ENCODE measurements at places on chromosomes 6 and 20.

DNA sequence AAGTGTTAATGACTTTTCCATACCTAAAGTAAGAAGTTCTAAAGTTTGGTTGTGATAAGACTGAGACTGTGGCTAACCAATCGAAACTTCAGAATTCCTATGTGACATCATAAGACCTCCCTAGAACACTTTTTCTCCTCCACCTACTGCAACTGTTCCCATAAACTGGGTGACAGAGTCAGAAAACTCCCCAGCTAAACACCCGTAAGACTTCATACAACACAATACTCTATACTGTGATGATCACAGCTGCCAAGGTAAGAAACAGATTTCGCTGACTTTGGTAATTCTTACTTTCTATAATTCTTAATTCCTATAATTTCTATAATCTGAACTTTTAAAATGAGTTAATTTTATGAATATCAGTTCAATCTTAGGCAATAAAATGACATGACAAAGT lies at the start of gene PLN:
TSS of gene PLN (plus strand) at position 161 of the 400 bp plus-strand sequence. CDS start 10,626 bp downstream, outside the sequence.
- no peak for DNase-seq

DNA sequence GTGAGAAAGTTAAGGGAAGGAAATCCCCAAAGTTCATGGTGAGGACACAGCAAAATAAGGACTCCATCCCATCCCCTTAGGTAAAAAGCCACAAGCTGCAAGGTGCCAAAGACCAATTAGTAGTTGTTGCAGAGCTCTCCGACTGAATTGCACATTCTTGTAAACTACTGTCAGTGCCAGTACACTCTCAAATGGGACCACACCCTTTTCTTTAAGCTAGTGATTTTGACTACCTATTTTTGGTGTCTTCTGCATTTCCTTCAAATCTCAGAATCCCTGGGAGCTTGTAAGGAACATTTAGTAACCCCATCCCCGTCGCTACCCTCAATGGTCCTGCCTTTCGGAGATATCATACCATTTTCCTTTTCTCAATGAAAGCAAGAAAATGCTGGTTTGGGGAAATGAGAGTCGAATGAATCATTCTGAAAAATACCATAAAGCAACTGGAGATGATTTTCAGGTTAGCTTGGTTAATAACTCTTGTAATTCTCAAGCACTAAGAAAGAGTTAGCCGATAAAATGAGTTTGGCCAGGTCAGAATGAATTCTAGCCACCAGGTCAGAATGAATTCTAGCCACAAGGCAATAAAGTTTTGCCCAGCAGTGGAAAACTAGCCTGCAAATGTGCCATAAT lies 5.2 kb upstream of the HMGN3 start:
- DNase-seq = no peak

GRCh38 chr6:92428448-92428847 lies 990.9 kb downstream of the EPHA7 start:
- DNase-seq = no peak

- DNase-seq = no peak
Measured at GRCh38 chr6:29510202-29510601, 22.4 kb upstream of the MAS1L start.

GRCh38 chr6:29759457-29759856 lies 36.2 kb downstream of the HLA-F start:
- no peak for DNase-seq

- DNase-seq = no peak
Measured at GRCh38 chr6:39471954-39472659, 149.6 kb upstream of the KCNK16 start.

- DNase-seq = no peak
Measured at GRCh38 chr6:52667572-52667971, 3.3 kb upstream of the TMEM14A start.

GRCh38 chr20:23646106-23646873 lies 8.5 kb upstream of the CST3 start:
- DNase-seq = no peak

- no peak for DNase-seq
Measured at GRCh38 chr6:6058054-6058444, 51.3 kb upstream of the NRN1 start.

DNA sequence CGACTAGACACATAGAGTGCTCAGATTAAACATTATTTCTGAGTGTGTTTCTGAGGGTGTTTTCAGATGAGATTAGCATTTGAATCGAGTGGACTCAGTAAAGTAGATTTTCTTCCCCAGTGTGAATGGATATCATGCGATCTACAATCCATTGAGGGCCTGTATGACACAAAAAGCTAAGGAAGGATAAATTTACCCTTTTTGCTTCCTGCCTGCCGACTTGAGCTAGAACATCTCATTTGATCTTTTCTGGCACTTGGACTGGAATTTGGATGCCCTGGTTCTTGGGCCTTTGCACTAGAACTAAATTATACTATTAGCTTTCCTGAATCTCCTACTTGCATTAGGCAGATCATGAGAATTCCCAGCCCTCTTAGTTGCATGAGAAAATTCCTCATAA lies 675.8 kb downstream of the DOK5 start:
- peak; percentile 10 for DNase-seq

GRCh38 chr6:74891349-74891831 lies 314.5 kb downstream of the COL12A1 start:
- no peak for DNase-seq

DNA sequence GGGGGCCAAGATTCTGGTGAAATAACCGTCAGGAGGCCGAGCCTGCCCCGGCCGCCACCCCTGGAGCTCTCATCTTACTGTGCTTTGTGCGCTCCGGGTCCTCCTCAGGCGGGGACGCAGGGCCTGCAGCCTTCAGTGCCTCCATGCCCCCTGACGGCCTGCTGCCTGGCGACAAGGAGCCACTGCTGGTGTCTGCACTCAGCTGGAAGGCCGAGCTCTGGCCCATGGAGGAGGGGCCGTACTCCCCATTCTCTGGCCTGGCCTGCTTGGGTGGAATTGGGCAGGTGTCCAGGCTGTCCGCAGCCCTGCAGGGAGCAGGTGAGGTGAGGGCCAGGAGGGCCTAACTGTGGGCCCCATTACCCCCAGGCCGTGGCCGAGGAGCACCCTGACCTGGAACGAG lies 5.3 kb downstream of the ZNF512B start:
- no peak for DNase-seq

- DNase-seq = no peak
Measured at GRCh38 chr20:12837646-12838045, 171.1 kb upstream of the SPTLC3 start.

GRCh38 chr20:47221036-47221625 lies 135.4 kb downstream of the ZMYND8 start:
- DNase-seq = no peak

DNA sequence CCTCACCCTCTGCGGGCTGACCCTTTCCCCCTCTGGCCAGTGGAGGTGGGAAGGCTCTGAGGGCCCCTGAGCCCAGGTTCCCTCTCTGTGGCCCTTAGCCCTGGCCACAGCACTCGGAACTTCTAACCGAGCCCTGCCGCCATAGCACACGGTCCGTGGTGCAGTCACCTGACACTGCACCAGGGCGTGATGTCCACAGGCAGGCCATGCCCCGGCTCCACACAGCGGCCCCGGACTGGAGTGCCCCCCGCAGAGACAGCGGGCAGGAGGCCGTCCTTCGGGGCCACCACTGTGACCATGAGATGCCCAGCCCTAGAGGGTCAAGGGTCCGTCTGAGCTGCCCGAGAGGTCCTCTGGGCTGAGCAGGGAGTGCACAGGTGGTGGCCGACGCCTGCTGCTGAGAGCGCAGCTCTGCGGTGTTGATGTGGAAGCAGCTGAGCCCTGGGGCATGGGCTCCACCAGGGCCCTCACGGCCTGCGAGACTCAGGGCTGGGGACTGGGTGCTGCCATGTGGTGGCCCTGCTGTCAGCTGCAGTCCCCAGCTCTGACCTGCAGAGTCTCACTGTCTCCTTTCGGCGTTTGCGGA lies 11.2 kb upstream of the BHLHE23 start:
- no peak for DNase-seq

DNA sequence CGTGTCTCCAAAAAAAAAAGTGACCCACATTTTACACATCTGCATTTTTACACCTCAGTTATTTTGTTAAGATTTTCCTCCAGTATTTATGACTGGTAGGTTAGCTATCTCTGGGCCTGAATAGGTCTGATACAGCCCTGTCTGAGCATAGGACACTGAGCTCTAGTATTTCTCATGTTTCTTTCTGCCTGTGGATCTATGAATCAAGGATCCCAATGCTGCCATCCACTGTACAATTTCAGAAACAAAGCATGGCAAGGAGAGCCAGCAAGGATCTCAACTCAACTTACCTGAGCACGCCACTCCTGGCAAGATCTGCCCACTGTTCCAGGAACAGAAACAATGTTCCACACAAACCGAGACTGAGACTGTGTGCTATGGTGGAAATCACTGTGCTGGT lies 36.4 kb upstream of the ENPP5 start:
- DNase-seq = no peak

DNA sequence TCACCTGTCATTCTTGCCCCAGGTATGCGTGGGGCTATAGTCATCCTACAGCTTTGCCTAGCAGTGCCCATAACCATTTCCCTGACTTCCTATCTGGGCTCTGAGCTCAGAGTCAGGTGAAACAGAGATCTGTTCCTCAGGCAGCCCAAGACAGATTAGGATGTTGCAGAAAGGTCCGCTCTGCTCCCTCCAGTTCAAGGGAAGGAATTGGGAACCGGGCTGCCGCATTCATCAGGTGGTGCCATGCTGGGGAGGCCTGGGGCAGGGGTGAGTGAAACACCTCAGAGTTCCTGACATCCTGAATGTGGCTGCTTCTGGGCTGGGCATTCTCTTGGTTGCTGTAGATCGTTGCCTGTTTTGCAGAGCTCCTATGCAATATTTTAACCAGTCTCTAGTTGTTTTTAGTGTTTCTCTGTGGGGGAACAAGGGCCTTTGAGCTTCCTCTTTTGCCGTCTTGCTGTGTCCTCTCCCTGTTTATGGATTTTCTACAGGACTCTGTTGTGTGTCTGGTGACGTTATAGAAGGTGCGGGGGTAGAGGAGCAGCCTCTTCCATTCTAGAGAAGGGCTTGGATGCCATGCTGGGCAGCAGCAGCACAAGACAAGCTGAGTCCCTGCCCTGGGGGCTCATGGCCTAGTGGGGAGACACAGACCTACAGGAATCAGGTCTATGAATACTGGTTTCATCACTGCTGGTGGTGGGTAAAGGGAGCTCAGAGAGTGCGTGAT lies 9.2 kb downstream of the ENTPD6 start:
- no peak for DNase-seq

GRCh38 chr20:9078826-9079731 lies 10.2 kb downstream of the PLCB4 start:
- DNase-seq = no peak

GRCh38 chr6:4607793-4608192 lies 168.4 kb upstream of the CDYL start:
- DNase-seq = peak; percentile 22

- DNase-seq = no peak
Measured at GRCh38 chr6:160044687-160045086, 75.8 kb downstream of the IGF2R start.

GRCh38 chr6:33958526-33959328 lies 154.9 kb upstream of the MLN start:
- no peak for DNase-seq

- no peak for DNase-seq
Measured at GRCh38 chr20:42461965-42462593, 727.6 kb downstream of the PTPRT start.

- peak; percentile 77 for DNase-seq
Measured at GRCh38 chr20:24873025-24873620, 75.9 kb upstream of the CST7 start.

DNA sequence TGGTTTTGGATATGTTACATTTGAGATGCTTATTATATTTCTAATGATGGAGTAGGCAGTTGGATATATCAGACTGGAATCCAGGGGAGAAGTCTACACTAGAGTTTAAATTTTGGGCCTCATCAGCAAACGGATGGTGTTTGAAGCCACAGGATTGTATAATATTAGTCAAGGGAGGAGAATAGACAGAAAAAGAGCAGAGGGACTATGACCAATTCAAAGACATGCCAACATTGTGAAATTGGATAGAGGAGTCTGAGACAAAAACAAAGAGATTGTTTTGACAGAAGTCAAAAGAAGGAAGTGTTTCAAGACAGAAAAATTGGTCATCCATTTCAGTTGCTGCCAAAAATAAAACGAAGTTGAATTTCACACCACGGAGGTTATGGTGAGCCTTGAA lies 66.5 kb downstream of the NOX3 start:
- no peak for DNase-seq

GRCh38 chr20:25532971-25533391 lies 52.4 kb downstream of the NINL start:
- peak; percentile 50 for DNase-seq

- no peak for DNase-seq
Measured at GRCh38 chr6:83574783-83575182, 62.4 kb downstream of the PRSS35 start.

GRCh38 chr6:1960486-1961142 lies 284.8 kb downstream of the GMDS start:
- no peak for DNase-seq

GRCh38 chr6:52500238-52501129 lies 76.4 kb downstream of the TRAM2 start:
- no peak for DNase-seq

DNA sequence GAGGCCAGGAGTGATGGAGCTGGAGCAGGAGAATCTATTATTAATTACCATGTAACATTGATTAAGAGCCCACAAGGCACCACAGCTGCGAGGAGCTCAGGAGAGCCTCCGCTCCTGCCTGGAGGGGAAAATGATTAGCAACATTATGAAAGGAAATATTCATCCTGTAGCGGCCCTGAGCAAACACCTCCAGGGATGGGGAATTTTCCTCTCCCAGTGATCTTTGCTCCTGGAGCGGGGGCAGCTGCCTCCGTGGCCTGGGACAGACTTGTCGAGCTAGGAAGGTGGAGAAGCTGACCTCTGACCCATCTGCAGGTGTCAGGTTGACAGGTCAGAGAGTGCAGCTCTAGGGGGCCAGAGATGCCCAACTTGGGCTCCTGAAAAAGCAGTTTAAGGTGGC lies 40.1 kb upstream of the SIRPA start:
- no peak for DNase-seq

All from Ammon's horn (tissue), 1 donor.